ENCODE measurements at places on chromosomes 1 and 21.

DNA sequence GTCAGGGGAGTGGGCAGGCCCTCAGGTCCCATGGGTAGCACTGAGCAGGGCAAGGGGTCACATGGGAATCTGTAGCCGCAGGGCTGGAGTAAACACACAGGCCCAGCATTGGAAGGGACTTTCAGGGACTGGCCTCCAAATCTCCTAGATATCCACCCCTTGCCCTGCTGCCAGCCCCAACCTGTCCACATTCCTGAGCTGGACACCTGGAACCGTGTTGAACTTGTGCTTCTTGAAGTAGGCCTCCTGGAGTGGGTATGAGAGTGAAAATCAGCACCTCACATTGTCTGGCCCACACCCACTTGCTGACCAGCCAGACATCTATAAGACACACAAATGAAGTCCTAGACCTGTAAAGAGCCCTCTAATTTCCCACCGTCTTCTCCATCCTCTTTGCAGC, 7.7 kb downstream of the POMGNT1 start:
- DNase-seq: no peak

GRCh38 chr1:198156745-198157240, at the start of gene NEK7:
TSS of gene NEK7 (plus strand) at chr1:198156998. CDS start at chr1:198232581, 75,583 bp downstream.
- no peak for DNase-seq

DNA sequence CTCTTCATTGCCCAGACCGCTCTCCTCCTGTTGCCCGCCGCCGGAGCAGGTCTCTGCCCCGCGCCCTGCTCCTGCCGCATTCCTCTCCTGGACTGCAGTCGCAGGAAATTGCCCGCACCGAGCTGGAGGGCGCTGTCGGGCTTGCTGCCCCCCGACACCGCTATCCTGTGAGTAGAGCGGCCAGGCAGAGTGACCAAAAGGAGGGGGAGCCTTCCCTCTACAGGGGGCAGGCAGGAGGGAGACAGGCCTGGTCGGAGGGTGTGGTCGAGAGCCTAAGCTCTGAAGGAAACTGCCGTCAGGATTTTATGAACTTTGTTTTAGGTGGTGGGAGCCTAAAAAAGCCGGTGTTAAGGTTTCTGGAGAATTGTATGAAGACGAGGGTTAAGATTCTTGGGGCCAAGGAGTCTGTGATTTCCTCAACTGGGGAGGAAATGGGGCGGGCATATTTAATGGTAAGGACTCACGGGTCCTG, 517 bp downstream of the LRIG2 start:
- no peak for DNase-seq

DNA sequence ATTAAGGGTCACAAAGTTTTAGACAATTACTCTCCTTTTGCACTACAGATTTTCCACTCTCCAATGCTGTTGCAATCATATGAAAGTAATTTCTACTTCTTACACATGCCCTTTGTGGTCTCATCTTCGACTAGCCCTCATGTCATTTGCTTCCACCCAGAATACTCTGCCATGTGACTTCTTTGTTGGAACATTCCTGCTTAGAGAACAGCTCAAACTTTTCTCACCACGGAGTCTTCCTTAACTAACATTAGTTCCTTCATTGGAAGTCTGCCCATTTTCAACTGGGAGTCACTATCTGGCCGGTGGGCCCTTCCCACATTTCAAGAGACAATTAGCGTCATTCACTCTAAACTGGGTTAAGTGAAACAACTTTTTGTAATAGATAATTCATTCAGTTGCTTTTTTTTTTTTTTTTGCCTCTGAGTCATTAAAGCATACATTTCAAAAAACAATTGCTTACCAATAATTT, 142.6 kb upstream of the PALMD start:
- no peak for DNase-seq

GRCh38 chr1:192045131-192045530, 113.1 kb upstream of the RGS18 start:
- DNase-seq: no peak

- DNase-seq: no peak
Measured at GRCh38 chr1:161068306-161069234, 1.1 kb downstream of the ARHGAP30 start.

DNA sequence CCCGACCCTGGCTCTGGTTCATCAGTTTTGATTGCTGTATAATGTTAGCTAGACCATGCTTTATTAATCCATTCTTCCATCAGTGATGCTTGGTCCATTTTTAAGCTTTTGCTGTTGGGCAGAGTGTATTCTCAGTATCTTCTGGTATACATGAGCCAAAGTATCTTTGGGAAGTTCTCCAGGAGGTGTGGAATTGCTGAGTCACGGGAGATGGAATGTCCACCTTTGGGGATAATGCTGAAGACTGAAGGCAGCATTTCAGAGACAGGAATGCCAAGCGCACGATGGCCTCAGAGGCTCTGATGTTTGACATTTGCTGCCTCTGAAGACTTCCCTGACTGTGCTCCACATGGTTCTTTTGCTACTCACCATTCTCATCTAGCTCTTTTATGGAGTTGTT, 266.3 kb upstream of the KAZN start:
- no peak for DNase-seq

DNA sequence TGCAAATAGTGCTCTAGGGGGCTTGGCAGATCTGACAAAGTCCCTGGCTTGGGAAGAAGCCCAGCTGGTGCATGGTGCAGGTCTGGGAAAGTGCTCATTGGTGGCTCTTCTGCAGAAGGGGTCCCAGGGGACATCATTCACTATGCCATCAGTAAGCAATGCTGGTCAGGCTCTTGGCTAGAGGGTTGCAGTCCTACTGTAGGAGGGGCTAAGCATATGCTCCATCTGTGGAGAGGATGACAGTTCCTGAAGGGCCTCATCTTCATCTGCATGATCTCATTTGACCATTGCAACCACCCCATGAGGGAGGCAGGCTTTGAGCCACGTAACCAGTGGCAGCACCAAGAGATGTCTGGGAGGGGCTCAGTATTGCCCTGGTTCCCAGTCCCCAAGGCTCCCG, 31.5 kb upstream of the VASH2 start:
- DNase-seq: no peak

DNA sequence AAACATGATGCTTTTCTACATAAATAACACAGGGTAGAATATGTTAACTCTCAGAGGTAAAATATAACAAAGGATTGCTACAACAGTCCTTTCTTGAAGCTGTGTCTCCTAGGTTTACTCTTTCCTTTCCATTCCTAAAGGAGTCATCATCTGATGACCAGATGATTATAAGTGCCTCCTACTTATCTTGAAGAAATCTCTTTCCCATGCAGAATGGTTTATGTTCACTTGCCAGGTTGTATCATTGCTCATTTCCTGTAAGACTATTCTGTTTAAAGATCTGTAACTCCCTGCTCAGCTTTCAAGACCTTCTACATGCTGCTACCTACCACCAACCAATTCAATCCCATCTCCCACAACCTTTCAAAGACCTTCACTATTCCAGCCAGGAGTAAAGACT, 51.5 kb upstream of the PTCH2 start:
- peak; percentile 68 for DNase-seq

DNA sequence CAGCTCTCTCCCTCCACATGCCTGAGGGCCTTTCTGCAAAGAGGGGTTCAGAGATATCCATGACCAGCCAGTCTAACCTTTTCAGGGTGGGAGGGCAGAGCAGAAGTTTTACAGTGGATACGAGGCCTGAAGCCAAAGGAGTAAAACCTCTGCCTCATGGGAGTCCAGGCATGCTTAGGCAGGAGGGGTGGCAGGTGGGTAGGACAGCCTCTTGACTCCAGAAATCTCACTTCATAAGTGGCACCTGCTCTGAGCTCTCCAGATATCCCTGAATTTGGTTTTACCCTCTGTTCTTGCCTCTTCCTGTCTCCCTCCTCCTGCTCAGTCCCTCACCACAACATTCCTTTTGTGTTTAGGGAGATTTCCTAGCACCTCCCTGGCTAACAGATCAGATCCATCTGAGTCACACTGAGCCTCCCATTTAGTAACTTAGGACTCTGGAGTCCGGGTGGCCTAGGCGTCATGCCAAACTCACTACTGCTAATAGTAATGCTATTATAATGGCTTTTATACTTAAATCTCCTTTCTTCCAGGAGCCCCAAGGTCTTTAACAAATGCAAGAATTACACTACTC, 201.0 kb downstream of the HS2ST1 start:
- peak; percentile 85 for DNase-seq

DNA sequence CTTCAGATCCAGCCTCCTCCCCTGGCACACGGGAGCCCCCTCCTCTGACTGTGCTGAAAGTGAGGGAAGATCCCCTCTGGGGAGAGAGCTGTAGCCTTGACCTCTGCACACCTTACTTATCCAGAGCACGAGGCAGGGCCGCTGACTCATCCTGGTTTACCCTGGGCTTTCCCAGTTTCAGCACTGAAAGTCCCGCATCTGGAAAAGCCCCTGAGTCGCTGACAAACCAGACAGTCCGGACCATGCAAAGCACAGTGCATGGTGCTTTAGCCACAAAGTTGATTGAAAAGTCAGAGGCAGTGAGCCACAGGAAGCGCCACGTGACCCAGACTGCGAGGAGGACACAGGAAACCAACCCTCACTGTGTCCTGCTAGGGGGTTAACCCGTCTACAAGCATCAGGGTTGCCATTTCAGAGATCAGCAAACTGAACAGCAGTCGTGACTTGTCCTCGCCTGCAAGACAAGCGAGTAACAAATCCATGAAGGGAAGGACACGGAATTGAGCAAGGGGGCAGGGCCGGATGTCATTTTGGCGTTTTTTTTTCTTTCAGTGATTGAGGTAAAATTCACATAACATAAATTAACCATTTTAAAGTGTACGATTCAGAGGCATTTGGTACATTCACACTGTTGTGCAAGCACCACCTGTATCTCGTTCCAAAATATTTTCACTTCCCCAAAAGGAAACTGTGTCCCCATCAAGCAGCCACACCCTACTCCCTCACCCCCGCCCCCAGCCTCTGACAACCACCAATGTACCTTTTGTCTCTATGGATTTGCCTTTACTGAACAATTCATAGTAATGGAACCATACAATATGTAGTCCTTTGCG, 19.9 kb upstream of the IFNGR2 start:
- no peak for DNase-seq

GRCh38 chr1:225990705-225991464, 8.3 kb downstream of the SDE2 start:
- DNase-seq: no peak

Measured in AG04449 (cell line).